ENCODE measurements at places on chromosomes 5 and 9. TPM values are rescaled to one million over a fixed set of nuclear protein-coding genes. Genes with fewer than 3 reads are reported as not detected.

SYK gene
- total RNA-seq: 8.0 TPM

DPH7 gene
- 42.6 TPM for total RNA-seq

NEURL1B gene
- total RNA-seq: 98.8 TPM

FOXD4L6 gene
- total RNA-seq: not detected

NDST1 gene
- total RNA-seq: 137 TPM

GDF9 gene
- 0.60 TPM for total RNA-seq

GABRA6 gene
- total RNA-seq: not detected

CHMP5 gene
- 56.1 TPM for total RNA-seq

PLK2 gene
- 226 TPM for total RNA-seq

RARS1 gene
- 50.9 TPM for total RNA-seq

CARD9 gene
- 3.1 TPM for total RNA-seq

SPINK7 gene
- total RNA-seq: not detected

PCDHB10 gene
- 10.4 TPM for total RNA-seq

RMND5B gene
- 50.0 TPM for total RNA-seq

DNA sequence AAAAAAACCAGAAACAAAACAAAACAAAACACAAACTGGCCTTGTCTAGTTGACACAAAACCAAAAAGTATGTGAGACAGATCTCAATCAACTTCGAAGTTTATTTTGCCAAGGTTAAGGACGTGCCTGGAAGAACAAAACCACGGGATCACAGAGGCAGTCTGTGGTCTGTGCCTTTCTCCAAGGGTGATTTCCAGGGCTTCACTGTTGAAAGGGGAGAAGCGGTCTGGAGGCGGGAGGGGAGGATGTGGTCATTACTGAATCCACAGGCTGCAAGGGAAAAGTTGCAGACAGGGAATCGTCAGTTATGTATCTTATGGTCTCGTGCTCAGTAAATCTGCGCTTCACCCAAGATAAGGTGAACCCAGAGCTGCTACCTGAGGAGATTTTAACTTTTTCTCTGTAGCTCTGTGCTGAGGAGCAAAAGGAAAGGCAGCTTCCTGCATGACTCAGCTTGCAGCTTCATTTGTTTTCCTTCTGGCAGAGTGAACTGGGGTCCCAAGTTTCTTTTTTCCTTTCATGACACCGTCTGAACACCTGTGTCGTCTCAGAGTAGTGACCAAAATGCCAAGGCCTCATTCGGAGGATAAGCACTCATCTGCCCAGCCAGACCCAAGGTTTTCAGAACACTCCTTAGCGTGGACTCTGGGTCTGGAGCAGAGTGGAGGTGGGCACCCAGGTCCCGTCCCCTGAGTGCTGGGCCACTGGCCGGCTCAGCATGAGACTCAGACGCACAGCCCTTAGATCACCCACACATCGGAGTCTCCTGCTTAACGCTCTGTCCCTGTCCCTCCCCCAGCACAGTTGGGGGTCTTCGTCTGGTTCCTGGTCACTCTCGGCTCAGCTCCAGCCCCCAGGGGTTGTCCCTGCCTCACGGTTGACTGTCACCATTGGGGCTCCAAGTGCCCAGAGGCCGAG is 25.9 kb downstream of the ROPN1L start:
- no peak overlapping the region for H3K27ac ChIP-seq
- DNase-seq: no peak
- H3K4me1 ChIP-seq: no peaks in the 10 kb centered on the region
- no peak overlapping the region for H3K4me3 ChIP-seq
- H3K27me3 ChIP-seq: no peaks in the 10 kb centered on the region

DNA sequence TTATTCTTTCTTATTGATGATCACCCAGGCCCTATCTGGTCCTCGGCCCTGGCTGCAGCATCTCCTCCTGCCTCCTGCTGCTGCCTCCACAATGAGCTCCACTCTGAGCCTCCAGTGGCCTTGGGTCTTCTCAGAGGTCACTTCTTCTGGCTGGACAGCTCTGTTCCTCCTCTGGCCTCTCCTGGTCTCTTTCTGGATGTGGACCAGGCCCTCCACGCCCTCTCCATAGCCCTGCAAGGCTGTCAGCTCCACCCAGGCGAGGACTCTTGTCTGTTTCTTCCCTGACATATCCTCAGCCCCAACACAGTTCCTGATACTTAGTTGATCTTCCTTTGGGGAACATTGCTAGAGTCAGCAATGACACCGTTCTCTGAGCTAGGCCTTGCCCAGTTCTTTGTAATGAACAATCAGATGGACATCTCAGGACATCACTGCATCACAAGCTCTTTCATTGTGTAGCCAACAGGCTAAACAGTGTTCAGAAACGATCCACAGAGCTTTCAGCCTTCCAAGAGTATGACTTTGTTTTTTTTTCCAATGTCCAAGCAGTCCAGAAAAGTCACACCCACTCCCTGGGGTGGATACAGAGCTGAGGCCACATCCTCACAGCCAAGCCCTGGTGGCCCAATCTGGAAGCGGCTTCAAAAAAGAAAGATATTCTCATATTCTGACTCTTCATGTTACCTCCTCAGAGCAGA is 62.5 kb upstream of the DNAH5 start:
- no peak overlapping the region for H3K4me3 ChIP-seq
- no peaks in the 10 kb centered on the region for H3K4me1 ChIP-seq
- peak overlapping the region; percentile 16 for H3K27ac ChIP-seq
- no peaks in the 10 kb centered on the region for H3K36me3 ChIP-seq
- no peaks in the 10 kb centered on the region for H3K27me3 ChIP-seq
- peak; percentile 53 for DNase-seq

GRCh38 chr9:3868012-3868411 is 342.2 kb upstream of the RFX3 start:
- DNase-seq: no peak
- H3K4me3 ChIP-seq: no peak overlapping the region
- no peak overlapping the region for H3K27ac ChIP-seq

GRCh38 chr9:114030364-114030763 is 47.7 kb downstream of the AMBP start:
- no peak for DNase-seq
- H3K4me1 ChIP-seq: no peaks in the 10 kb centered on the region
- no peaks in the 10 kb centered on the region for H3K27me3 ChIP-seq
- no peak overlapping the region for H3K4me3 ChIP-seq

- DNase-seq: no peak
- H3K27me3 ChIP-seq: no peaks in the 10 kb centered on the region
- peaks cover 9% of the 10 kb centered on the region for H3K36me3 ChIP-seq
- H3K4me3 ChIP-seq: no peak overlapping the region
- H3K27ac ChIP-seq: no peak overlapping the region
These were observed 24.3 kb downstream of the PTPDC1 start for GRCh38 chr9:94108584-94108983.

DNA sequence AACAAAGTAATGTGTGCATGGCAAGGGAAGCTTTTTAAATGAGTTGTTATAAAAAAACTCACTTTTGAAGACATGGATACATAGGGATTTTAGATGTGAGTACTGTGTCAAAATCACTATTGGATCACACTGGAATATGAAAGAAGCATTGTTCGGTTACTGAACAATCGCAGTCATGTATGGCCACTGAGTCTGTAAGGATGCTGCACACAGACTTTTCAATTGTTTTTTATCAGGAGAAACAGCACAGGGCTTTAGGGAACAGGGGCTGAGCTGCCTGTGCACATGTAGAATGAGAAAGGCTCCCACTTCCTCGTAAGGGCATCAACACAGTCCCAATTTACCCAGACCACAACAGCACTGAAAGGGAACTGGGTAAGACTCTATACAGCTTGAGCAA is 1333.9 kb upstream of the DMAC1 start:
- no peak for DNase-seq
- H3K36me3 ChIP-seq: no peaks in the 10 kb centered on the region
- no peak overlapping the region for H3K4me3 ChIP-seq
- no peaks in the 10 kb centered on the region for H3K4me1 ChIP-seq
- no peak overlapping the region for H3K27ac ChIP-seq

DNA sequence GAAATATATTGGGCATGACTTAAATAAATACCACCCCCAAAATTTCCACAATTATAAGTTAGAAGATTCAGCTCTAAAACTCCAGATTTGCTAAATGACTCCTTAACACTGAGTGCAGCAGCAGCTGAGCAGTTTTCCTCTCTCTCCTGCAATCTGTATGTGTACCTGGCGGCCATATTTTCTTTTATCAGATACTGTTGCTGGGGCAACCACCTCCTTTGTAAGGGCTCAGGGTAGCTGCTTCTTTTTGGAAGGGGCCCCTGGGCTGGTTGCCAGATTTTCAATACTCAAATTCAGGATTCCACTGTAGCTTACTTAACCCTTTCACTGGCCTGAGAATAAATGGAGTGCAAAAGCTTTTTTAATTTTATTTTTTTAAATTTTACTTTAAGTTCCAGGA is 197.0 kb downstream of the TAF11L14 start:
- H3K27me3 ChIP-seq: no peaks in the 10 kb centered on the region
- H3K4me1 ChIP-seq: no peaks in the 10 kb centered on the region
- no peak overlapping the region for H3K4me3 ChIP-seq
- H3K27ac ChIP-seq: no peak overlapping the region
- no peak for DNase-seq

- no peak for DNase-seq
- no peak overlapping the region for H3K27ac ChIP-seq
- H3K27me3 ChIP-seq: no peaks in the 10 kb centered on the region
- H3K4me1 ChIP-seq: no peaks in the 10 kb centered on the region
These were observed 87.5 kb downstream of the GPR21 start for GRCh38 chr9:123120953-123121352.

DNA sequence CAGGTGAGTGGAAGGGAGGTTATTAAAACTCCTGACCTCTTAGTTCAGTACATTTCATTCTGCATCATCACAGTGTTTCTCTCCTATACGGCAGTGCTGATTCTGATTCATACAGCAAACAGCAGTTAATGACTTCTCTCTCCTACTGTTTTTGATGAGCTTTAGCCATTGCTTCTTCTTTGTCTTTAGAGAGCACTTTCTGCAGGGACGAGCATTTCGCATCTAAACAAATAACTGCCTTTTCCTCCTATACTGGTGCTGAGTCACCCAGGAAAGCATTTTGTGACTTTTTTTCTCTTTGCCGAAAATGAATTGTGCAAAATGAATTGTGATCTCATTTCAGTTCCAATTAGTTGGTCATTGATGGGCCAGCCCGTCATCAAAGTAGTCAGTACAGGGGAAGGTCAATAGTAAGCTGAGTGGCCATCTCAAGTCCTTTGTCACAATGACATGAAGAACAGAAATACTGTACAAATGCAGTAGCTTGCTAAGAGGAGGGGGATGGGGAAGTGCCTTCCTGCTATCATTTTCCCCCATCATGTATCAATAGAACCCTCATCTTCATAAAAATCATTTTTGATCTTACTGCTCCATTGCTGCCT is 98.5 kb downstream of the INSYN2B start:
- H3K36me3 ChIP-seq: no peaks in the 10 kb centered on the region

GRCh38 chr5:147508711-147509040 is 1.2 kb downstream of the DPYSL3 start:
- peak overlapping the region; percentile 59 for H3K4me3 ChIP-seq
- peaks cover 4% of the 10 kb centered on the region for H3K27me3 ChIP-seq
- peaks cover 27% of the 10 kb centered on the region for H3K4me1 ChIP-seq
- H3K36me3 ChIP-seq: no peaks in the 10 kb centered on the region
- peak overlapping the region; percentile 49 for H3K27ac ChIP-seq

DNA sequence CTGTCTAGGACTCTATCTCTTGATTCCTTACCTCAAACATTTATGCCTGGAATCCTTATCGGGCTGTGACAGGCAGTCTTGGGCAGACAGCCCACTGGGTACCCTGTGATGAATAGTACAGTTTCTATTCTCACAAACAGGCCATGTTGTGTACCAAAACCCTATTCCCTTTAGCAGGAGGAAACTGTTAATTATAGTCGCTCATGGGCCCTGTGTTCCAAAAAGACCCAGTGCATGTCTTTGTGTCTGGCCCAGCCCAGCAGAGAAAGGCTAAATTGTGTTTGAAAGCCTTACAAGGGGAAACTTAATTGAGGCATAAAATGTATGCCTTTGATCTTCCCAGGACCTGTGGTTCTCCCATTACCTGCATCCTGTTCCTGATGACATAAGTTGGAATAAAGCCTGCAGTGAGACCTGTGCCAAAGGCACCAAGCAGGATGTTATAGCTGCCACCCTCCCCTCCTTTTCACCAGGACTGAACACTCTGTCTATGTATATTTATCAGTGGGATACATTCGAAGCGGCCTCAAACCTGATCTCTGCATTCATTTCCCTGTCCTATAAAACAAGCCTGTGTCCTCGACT is 43.3 kb downstream of the TLR4 start:
- peaks cover 4% of the 10 kb centered on the region for H3K4me1 ChIP-seq
- H3K27ac ChIP-seq: no peak overlapping the region
- no peak for DNase-seq
- no peaks in the 10 kb centered on the region for H3K27me3 ChIP-seq

DNA sequence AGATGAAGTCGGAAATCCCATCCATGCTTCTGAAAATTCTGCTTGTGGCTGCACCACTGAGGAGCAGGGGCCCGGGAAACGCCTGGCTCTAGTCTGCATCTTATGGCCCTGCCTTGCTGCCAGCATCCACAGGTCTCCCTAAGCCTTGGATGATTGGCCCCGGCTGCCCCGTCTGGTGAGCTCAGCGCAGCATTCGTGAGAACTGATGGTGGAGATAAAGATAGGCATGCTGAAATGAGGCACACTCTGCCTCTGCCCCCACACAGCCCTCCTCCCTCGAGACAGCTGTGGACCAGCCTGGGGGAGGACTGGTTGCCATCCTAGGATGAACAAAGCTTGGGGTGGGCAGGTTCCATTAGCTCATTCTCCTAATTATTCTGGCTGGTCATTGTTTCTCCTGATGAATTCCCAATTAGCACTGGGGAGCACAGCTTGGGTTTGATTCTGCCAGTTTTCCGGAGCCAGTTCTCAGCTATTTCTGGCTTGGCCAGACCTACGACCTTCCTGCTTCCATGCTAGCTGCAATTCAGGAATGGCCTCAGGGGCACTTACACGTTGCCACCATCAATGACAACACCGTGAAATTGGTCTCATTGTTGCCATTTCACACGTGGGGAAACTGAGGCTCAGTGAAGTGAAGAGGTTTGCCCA is 62.8 kb upstream of the CPEB4 start:
- H3K4me1 ChIP-seq: peaks cover 4% of the 10 kb centered on the region
- no peaks in the 10 kb centered on the region for H3K27me3 ChIP-seq
- H3K27ac ChIP-seq: no peak overlapping the region
- no peaks in the 10 kb centered on the region for H3K36me3 ChIP-seq

- DNase-seq: no peak
- no peak overlapping the region for H3K4me3 ChIP-seq
- no peaks in the 10 kb centered on the region for H3K27me3 ChIP-seq
- H3K36me3 ChIP-seq: no peaks in the 10 kb centered on the region
- no peaks in the 10 kb centered on the region for H3K4me1 ChIP-seq
These were observed 68.6 kb upstream of the DPYSL3 start for GRCh38 chr5:147578228-147579024.

- no peaks in the 10 kb centered on the region for H3K36me3 ChIP-seq
- no peaks in the 10 kb centered on the region for H3K27me3 ChIP-seq
- H3K4me1 ChIP-seq: no peaks in the 10 kb centered on the region
- no peak overlapping the region for H3K4me3 ChIP-seq
- DNase-seq: no peak
These were observed 19.7 kb upstream of the OR2K2 start for GRCh38 chr9:111349766-111350165.
